ENCODE measurements at places on chromosomes 11 and 22.

DNA sequence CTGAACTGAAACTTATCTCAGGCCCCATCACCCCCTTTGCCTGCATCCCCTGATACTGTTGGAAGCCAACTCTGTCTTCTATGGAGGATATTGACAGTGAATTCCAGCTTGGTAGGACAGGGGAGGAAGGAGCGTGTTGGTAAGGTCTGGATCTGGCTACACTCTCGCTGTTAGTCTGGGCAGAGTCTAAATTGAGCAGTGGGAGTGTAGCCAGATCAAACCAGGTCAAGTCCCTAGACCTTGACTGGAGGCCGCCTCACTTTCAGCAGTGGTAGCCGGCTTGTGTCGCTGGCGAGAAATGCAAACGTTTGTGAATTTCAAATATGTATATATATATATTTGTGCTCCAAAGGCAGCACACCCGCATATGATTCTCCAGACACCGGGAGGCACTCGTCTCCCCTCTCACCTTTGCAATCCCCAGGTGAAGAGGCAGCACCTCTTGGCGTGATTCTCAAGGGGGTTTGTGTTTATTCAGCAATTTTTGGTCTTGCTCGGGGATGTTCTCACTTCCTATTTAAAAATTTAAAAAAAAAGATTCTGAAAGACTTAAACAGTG, 26.7 kb downstream of the DHCR7 start:
- DNase-seq, result no peak

DNA sequence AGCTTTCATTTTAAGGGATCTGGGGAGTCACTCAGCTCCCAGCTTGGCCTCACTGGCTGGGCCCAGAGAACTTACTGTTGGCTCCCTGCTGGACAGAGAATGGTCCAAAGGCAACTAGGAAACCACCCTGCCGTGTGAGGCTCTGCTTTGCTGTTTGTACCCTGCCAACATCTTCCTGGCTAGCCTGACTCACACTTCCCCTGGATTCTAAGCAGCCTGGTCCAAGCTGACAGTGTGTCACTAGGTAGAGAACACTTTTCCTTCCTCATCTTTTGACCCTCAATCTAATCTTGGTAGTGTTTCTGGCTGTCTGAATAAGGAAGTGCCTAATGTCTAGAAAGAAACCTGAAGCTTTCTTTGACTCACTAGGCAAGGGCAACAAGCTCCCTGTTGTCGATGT, 76.7 kb downstream of the FAR1 start:
- DNase-seq, result no peak

GRCh38 chr11:48017831-48018527, 37.6 kb downstream of the PTPRJ start:
- DNase-seq, result no peak

- DNase-seq, result no peak
These were observed 89.3 kb downstream of the BDNF start for GRCh38 chr11:27610946-27611345.

- no peak for DNase-seq
These were observed 16.6 kb downstream of the ASCC2 start for GRCh38 chr22:29821291-29822016.

DNA sequence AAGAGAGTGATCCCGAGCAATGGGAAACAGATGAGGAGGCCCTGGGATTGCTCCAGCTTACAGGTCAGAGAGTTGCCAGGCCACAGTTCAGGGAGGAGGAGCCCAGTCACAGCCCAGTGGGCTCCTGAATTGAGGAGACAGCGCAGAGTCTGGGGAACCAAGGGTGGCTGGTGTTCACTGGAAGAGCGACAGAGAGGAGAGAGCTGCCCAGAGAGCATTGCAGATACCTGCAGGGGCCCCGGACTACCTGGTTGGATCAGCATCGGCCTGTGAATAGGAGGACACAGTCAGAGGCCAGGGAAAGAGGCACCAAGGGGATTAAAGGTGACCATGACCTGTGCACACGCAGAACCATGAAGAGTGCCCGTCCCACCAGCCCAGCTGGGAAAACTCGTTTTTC, 648.6 kb downstream of the TBC1D22A start:
- no peak for DNase-seq

GRCh38 chr22:50599816-50600455, 657 bp upstream of the MAPK8IP2 start:
- no peak for DNase-seq

- DNase-seq, result no peak
These were observed 19.6 kb downstream of the DAGLA start for GRCh38 chr11:61699737-61700160.

DNA sequence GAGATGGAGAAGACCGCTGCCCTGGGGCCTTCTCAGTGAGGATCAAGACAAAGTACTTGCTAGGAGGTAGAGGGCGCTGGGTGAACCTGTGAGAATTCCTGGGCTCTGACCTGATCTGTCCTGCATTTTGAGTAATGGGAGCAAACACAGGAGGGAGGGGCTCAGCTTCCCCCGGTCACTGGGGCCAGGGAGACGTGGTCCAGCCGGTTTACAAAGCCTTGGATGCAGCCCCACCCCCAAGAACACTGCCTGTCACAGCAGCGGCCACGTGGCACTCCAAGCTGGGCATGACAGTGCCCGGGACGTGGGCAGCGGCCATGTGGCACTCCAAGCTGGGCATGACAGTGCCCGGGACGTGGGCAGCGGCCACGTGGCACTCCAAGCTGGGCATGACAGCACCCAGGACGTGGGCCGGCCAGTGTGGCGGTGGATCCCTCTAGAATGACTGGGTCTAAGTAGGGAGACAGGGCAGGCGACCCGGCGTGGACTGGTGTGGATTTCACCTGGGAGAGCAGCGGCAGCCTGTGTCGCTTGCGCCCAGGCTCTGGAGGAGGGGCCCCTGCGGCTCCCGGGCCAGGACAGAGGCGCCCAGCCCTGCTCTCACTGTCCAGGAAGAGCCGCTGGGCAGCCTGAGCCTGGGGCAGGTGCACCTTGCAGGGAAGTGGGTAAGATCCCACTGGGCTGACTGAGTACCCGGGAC, 2.5 kb upstream of the TTLL8 start:
- DNase-seq, result no peak

DNA sequence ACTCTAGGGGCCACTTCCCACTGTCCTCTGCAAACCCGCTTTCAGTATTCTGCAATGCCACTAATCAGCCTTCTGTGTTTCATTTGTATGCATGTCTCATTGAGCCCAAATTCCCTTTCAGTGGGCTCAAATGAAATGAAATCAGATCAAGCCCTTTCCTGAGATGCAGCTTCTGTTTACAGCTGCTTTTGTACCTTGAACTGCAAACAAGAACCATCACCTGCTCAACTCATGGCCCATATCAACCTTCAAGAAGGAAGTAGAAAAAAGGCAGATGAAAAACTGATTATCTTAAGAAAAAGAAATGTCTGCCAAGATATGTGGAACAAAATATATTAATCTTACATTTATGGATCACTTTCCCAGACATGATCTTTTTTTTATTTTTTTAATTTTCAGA, 141.1 kb upstream of the ARHGAP42 start:
- no peak for DNase-seq

DNA sequence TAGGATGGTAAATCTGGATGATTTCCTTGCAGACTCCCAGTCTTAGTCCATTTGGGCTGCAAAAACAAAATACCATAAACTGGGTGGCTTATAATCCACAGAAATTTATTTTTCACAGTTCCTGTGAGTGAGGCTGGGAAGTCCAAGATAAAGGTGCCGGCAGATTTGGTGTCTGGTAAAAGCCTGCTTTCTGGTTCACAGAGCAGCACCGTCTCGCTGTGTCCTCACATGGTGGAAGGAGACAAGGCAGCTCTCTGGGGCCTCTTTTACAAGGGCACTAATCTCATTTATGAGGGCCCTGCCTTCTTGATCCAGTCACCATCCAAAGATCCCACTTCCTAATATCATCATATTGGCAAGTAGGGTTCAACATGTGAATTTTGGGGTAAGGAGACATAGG, 8.9 kb downstream of the USP47 start:
- no peak for DNase-seq

GRCh38 chr11:2699185-2699530, 636 bp downstream of the KCNQ1OT1 start:
- no peak for DNase-seq

DNA sequence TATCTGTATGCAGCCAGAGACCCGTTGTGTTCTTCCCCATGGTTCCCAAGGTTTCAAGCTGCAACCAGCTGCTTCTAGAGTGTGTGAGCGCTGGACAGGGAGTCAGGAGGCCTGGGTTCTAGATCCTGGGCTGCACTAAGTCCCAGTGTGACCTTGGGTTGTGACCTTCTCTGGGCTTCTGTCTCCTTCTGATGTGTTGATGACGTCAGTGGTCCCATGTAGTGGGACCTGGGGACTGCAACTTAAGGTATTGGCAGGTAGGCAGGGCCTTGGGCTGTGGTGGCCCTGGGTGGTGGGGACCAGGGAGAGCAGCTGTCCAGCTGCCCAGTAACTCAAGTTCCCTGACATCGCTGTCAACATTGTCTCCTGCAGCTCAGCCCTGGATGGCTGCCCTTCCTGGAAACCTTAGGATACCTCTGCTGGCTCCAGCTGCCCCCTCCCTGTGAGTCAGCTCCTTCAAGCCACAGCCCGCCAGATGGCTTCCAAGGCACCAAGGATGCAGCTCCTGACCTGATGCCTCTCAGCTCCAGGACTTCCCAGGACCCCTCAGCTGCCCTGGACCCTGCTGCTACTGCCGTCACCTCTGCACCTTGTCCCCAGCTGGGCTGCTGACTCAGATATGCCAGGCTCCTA, 1.3 kb upstream of the PVALB start:
- DNase-seq, result no peak

DNA sequence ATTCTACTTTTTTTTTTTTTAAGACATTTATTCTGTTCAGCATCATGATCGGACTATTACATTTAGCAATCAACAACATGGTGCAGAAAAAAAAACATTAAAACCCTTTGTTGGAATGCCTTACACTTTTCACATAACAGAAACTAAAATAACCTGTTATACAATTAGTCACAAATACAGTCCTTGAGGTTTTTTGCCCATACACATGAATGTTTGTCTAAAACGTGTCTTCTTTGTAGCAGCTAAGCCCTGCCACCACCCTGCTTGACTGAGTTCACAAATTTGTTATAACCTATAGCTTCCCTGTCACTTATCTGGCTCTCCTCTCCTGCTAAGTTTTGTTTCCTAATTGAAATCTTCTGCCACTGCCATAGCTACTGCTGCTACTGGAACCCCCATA, 75.4 kb upstream of the ARHGAP20 start:
- no peak for DNase-seq

- DNase-seq, result no peak
These were observed 130.9 kb downstream of the UVRAG start for GRCh38 chr11:75945947-75946346.
